ENCODE measurements at places on chromosomes 2 and 18. TPM values are rescaled to one million over a fixed set of nuclear protein-coding genes. Genes with fewer than 3 reads are reported as not detected.

Gene LOXHD1
- 0.10 TPM for total RNA-seq

DNA sequence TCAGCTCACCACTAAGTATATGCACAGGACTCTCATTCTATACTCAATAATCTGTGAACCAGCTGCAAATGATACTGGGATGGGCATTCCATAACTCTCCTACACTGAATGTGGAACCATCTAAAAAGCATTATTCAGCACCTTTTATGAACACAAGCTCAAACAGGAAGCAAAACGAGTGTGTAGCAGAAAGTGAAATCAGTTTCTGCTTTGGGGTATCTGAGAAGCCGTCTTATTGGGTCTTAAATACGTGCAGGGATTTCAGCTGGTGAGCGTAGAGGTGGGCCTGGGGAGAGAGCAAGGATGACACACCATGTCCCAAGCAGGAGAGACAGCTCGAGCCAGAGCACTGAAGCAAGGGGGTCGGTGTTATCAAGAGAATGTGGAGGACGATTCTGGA is 120.0 kb upstream of the TTN start:
- DNase-seq, result no peak

DNA sequence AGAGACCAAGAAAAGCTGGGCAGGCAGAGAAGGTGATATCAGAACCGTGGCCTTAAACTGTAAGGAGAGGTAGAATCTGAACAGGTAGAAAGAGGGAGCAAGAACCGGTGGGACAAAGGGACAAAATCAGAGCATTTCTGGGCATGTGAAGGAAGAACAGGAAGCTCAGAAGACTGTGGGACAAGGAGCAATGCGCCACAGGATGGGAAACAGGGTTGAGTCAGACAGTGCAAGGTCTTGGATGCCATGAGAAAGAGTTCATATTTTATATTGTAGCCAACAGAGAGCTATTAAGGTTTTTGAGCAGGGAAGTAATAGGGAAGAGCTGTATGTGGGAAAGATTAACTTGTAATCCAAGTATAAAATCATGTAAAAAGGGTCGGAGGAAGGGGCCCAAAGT is 106.4 kb upstream of the UGP2 start:
- DNase-seq, result no peak

Gene RFX8
- total RNA-seq, result 1.9 TPM

DNA sequence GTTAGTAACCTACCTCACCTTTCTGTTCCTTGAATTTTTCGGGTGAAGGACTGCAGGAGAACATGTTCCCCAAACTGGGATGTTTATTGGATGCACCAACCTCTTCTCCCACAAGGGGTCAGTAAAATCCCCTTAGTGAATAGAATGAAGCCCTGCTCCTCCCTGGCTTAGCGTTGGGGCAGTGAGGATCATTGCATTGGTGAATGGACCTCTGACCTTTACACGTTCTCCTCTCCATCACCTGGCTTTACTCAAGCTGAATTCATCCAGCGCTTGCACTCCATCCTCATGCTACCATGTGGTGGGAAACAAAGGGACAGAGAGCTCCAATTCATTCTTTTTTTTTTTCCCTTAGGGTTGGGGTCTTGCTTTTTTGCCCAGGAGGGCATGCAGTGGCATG is 157.2 kb downstream of the MIB1 start:
- no peak for DNase-seq

- no peak for DNase-seq
These were observed 24.5 kb downstream of the UGP2 start for GRCh38 chr2:63866009-63866709.

- no peak for DNase-seq
These were observed 12.3 kb downstream of the ZEB2 start for GRCh38 chr2:144507441-144508171.

- DNase-seq, result no peak
These were observed 26.3 kb downstream of the CTIF start for GRCh38 chr18:48565105-48565504.

Gene CTAGE1
- total RNA-seq, result not detected

GRCh38 chr2:62686012-62686685 is 19.4 kb upstream of the EHBP1 start:
- no peak for DNase-seq

GRCh38 chr2:238666543-238666942 is 181.3 kb upstream of the TWIST2 start:
- no peak for DNase-seq

- no peak for DNase-seq
These were observed 102.1 kb downstream of the ATAD2B start for GRCh38 chr2:23824777-23825212.

Gene MAL
- total RNA-seq, result 26.3 TPM

GRCh38 chr2:64049633-64050220 is 30.5 kb upstream of the VPS54 start:
- peak; percentile 60 for DNase-seq

Gene ZAP70
- 235 TPM for total RNA-seq

Gene DSG2
- total RNA-seq, result 0.23 TPM

Gene TACR1
- not detected for total RNA-seq

DNA sequence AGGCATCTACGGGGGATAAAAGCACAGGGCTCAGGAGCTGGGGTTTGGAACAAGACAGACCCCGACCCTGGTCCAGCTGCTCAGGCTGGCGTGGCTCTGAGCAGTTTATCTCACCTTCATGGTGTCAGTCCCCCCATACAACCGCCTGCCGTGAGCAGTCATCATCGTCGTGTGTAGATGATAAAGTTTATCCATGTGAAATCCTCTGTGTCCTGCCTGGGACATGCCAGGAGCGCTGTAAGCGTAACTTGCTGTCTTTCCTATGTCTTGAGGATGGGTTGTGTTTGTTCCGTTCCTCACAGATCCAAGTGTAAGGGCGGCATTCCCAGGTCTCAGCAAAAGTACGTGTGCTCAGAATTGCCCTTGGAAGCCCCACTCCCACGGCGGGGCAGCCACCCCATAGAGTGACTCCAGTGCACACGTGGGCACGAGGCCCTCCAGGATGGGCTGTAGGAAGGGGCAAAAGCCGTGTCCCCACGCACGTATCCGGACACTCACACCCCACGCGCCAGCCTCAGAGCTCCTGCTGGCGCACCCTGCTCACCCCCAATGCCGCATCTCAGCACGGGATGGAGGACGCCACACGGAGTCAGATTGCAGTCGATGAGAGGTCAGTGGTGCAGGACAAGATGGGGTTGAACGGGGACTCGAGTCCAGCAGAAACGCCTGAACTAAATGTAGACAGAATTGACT is 50.9 kb downstream of the ADI1 start:
- no peak for DNase-seq

Gene IDH1
- total RNA-seq, result 19.4 TPM

Gene DUSP19
- total RNA-seq, result 3.8 TPM

DNA sequence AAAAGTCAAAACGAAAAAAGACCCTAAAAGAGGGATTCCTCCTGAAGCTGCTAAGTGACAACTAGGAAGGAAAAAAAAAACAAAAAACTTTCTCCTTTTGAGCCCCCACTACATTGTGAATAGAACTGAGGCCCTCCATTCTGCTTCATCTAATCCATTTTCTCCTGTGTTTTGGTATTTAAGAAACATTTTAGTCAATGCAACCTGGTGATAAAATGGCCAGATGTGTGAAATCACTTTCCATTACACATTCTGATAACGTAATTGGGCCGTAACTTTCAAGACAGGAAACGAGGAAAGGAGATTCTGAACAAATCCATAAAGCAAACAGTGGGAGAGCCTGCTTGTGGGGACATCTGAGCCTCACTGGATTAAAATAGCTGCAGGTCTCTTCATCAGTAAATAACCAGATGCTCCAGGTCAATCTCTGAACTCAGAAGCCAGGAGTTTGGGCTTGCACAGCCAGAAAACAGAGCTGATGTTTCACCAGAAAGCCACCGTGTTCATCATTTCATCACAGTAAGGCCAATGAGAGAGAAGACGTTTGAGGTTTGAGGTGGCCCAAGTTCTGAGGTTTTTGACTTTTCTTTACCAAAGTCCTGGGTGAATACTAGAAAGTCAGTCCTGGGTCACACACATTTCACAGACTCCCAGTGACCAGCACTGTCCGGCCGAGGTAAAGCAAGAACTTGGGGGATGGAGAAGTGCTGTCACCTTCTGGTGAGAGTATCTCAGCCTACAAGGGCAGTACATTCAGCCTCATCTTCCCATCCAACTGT is 47.8 kb downstream of the TGFA start:
- no peak for DNase-seq

Gene RPIA
- 48.0 TPM for total RNA-seq

DNA sequence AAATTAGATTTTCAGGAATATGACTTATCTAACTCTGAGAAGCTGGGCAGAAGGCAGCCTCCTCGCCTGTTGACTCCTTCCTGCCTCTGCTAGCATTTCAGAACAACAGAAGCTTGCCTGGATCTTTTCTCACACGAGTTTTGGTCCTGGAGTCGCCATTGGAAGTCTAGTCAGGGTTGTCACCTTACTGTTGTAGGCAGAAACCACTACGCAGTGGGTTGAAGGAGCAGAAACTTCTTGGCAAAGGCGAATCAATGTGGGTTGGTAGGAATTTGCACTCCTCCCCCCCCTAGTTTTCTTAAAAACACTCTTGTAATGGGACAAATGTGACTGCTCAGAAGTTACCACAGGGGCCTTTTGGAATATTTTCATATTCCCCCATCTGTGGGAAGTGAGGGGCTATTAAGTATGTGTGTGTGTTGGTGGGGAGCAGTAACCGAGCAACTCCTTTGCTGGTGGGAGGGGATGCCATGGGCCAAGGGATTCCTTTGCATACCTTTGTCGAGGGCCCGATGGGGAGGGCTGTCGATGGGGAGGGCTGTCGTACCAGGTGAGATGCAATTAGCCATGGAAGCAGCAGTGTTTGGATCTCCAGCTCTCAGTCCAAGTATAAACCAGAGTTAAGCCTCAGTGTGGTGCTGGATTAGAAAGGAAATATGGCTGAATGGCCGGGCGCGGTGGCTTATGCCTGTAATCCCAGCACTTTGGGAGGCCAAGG is 117.4 kb downstream of the FMNL2 start:
- no peak for DNase-seq

GRCh38 chr2:17877811-17878280 is 621 bp upstream of the KCNS3 start:
- DNase-seq, result no peak

Gene DCDC2C
- total RNA-seq, result not detected

Gene FBXO41
- total RNA-seq, result 16.0 TPM

- DNase-seq, result no peak
These were observed 145.3 kb downstream of the RND3 start for GRCh38 chr2:150341982-150342680.

GRCh38 chr2:101241158-101241557 is 11.5 kb upstream of the CNOT11 start:
- no peak for DNase-seq

Gene DSG1
- total RNA-seq, result not detected

DNA sequence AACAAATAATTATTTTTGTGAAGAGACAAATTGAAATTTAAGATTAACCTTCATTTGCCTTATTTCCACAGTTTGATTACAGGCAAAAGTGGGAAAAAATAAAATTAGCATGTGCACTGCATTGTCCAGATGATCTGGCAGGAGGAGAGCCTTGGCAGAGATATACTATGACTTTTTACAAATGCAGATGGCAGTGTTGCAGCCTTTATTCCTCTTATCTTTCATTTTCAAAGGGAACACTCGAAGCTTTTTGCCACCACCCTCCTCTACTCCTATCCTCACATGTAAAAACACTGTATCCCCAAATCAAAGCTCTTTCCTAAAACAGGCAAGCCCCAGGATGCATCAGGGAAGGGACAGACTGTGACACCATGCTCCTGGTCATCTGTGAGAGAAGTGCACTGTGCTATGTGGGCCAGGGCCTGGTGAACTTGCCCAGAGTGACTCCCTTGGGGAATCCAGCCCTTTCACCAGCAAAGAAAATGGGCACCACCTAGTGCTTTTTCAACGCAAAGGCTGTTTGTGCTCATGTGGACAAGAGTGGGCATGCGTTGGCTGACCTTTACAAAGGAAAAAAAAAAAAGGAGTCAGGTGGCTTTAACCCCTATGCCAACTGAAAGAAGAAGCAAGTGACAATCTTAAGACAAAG is 74.7 kb upstream of the ETAA1 start:
- no peak for DNase-seq

- DNase-seq, result no peak
These were observed 293.0 kb upstream of the SPHKAP start for GRCh38 chr2:228474466-228474865.

Gene MYOM1
- 1.8 TPM for total RNA-seq

DNA sequence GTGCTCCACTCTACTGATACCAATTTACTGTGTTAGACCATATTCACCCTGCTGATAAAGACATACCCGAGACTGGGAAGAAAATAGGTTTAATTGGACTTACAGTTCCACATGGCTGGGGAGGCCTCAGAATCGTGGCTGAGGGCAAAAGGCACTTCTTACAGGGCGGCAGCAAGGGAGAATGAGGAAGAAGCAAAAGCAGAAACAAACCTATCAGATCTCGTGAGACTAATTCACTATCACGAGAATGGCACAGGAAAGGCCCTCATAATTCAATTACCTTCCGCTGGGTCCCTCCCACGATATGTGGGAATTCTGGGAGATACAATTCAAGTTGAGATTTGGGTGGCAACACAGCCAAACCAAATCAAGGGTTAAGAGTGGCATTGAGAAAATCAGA is 65.2 kb downstream of the LDLRAD4 start:
- DNase-seq, result no peak

Gene RND3
- total RNA-seq, result not detected

Gene TTL
- 21.0 TPM for total RNA-seq
